ENCODE measurements at places on chromosomes 12 and 14.

- DNase-seq: no peak
These were observed 1.7 kb upstream of the KIF26A start for GRCh38 chr14:104136472-104137296.

DNA sequence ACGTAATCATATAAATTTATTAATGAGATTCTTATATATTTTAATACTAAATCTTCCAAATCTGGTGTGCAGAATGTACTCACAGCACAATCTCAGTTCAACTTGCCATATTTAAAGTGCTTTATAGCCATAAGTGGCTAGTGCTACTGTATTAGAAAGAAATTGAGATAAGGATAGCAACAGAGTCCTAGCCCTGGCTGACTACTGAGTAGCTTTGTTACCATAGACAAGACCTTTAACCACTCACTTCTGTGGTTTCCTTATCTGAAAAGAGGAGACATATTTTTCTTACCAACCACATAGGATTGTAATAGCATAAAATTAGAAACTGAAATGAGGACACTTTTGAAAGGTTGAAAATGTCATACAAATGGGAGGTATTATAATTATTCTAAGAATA is 2.0 kb upstream of the CHURC1 start:
- DNase-seq: no peak

GRCh38 chr12:102314821-102315220 is 117.2 kb upstream of the PMCH start:
- DNase-seq: no peak

DNA sequence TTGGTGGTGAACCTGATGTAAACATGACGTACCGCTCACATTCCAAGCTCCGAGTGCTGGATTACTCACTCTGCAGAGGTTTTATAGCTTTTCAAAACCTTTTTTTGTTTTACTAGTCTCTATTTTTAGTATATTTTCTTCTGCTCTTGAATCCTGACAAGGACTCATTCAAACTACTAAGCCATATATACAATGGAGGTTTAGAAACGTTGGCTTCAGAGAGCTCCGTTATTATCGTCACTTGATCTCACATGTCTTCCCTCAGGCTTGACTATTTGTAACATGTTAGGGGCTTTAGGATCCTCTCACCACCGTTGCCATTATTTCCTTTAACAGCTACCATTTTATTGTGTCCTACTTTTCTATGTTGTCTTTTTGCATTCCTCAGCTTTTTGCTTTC is 1321.5 kb upstream of the FLRT2 start:
- DNase-seq: no peak

GRCh38 chr12:26770239-26771070 is 62.5 kb downstream of the ITPR2 start:
- DNase-seq: no peak

- no peak for DNase-seq
These were observed 70.5 kb downstream of the PHLDA1 start for GRCh38 chr12:75960954-75961661.

GRCh38 chr12:70267550-70267949 is 24.3 kb downstream of the CNOT2 start:
- DNase-seq: no peak

GRCh38 chr12:15644700-15645099 is 144.5 kb downstream of the EPS8 start:
- DNase-seq: no peak

DNA sequence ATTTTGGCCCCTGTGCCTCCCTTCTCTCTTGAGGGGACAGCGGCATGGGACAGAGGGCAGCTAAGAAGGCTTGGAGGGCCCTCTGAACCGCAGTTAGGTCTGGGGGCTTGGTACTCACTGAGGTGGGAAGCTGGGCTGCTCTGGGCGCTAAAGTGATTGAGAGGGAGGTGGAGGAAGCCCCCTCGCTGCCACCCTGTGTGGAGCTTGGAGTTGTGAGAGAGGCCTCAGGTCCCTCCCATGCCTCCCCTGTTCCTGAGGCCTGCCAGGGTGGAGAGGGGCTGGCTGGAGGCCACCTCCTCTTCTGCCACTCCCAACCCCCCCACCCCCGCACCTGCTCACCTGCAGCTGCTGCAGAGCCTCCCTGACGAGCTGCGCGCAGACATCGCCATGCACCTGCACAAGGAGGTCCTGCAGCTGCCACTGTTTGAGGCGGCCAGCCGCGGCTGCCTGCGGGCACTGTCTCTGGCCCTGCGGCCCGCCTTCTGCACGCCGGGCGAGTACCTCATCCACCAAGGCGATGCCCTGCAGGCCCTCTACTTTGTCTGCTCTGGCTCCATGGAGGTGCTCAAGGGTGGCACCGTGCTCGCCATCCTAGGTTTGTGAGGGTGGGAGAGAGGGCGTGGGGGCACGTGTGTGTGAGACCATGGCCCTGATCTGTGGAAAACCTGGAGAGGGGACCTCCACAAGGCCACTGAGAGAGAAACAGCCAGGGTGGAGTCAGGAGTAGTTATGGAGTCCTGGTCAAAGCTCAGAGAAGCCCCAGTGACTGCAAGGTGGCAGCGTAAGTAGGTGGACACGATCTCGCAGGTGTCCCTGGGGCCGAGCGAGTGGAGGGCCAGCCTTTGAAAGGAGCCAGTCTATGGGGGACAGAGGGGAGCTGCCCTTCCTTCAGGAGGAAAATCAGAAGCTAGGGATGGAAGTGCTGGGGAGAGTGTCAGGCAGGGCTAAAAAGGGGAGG is 11.2 kb downstream of the KCNH3 start:
- DNase-seq: no peak

DNA sequence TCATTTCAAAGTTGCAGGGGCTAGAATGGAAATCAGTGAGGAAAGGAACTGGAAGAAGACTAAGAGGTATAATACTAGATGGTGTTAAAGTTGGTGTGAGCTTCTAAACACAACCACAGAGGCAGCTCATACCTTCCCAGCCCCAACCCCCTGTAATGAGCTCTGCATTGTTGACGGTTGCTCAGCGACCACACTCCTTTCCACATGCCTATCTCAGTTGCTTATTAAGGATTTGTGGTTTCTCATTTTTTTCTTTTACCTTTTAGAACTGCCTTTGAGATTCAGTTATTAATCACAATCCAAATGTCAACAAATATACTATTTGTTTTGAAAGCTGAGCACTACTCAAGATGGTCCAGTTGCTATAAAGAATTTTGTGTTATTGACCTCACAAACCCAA is 62.1 kb upstream of the KIF21A start:
- DNase-seq: no peak

DNA sequence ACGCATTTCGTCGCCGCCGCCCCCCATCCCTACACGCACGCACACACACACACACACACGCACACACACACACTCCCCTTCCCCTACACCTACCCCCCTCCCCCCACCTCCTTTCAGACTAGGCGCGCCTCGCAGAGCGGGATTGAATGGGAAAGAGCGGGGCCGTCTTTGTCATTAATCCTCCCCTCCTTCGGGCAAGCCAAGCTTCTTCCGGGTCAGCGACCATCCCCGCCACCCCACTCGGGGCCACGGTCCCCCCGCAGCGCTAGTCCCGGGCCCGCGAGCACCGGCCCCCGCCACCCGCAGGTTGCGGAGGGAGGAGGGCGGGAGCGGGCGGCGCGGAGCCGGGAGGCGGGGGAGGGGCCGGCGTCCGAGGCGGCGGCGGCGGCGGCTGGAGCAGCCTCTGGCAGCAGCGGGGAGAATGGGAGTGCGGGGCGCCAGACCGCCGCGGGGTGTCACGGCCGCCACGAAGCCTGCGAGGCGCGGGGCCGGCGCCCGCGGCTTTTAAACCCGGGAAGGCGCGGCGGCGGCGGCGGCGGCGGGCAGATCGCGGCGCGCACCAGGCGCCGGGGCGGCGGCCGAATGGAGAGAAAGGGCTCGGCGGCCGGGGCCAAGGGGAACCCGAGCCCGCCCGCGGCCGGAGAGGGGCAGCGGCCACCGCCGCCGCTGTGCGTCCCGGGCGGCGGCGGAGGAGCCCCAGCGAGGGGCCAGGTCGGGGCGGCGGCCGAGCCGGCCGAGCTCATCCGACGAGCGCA is at the start of gene TTC9:
TTC9 (plus strand) TSS at position 369 of the 755 bp plus-strand sequence; CDS start at position 583, 214 bp downstream.
- no peak for DNase-seq

DNA sequence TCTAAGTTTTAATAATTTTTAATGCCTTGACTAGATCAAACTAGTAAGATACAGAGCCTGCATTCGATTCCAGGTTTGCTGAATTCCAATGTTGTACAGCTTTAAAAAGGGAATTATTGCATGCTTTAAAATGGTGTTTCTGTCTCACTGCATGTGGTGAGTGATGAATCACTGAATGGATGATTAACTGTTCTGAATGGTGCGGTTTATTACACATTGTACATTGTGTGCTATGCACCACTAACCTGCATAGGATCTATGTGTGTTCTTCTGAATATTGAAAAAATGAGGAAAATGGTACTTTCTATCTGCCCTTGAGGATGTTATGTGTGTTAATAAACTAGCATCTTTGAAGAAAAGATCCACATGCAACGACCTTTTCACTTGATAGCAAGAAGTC is 231.7 kb downstream of the NRXN3 start:
- DNase-seq: no peak

- no peak for DNase-seq
These were observed 62.7 kb downstream of the FBXO34 start for GRCh38 chr14:55333711-55334485.

DNA sequence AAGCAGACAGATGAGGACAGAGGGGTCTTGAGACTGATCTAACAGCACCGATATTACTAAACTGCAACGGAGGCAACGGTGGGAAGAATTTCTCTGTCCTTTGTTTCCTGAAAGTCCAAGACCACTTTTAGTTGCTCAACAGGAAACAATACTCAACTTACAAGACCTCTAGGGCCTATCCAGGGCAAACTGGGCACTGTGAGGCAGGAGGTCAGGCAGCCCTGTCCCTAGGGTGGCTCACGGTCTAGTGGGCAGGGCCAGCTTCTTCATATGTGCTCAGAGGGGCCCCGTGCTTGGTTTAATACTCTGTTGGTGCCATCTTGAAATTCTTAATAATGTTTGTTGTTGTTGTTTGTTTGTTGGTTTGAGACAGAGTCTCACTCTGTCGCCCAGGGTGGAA is 14.2 kb downstream of the SSH1 start:
- no peak for DNase-seq

DNA sequence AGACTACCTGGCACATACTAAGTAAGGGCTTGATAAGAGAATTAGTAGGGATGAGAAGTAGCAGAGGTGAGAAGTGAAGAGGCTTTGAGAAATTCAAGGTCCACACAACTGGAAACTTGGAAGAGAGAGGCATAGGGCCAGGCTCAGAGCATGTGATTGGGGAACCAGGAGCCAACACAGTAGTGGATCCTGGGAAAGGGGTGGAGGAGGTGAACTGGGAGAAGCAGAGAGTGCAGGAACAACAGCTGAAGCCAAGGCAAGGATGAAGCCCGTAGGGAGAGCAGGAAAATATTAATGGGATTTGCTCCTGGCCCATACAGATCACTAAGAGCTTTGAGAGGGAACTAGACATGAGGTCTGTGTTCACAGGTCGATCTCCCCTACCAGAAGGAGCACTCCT is 1.4 kb upstream of the ITGB7 start:
- DNase-seq: peak; percentile 62

GRCh38 chr12:27319409-27319808 is 13.2 kb upstream of the BMAL2 start:
- DNase-seq: no peak

DNA sequence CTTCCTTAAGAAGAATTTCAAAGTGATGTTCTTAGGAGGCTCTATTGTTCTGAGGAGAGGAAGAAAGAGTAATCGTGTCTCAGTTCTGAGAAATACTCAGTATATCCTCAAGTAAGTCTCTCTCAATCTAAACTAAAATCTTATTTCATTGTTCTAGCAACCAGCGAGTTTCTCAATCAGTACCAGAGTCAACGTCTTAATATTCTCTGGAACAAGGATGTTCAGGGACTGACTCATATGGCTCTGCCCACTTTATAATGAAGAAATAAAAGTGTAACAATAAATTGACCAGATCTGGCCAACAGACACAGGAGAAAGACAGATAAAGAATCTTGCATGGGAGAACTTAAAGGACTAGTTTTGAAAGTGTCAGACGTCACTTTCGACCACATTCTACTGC is 469.8 kb upstream of the FLRT2 start:
- no peak for DNase-seq
